ENCODE measurements at places on chromosomes 7 and 10. TPM values are rescaled to one million over a fixed set of nuclear protein-coding genes. Genes with fewer than 3 reads are reported as not detected.

The TMEM196 gene
- total RNA-seq = not detected

The SUMF2 gene
- 103 TPM for total RNA-seq

The ADAM8 gene
- 5.7 TPM for total RNA-seq

The PRSS1 gene
- 41.2 TPM for total RNA-seq

The NPC1L1 gene
- total RNA-seq = 0.10 TPM

DNA sequence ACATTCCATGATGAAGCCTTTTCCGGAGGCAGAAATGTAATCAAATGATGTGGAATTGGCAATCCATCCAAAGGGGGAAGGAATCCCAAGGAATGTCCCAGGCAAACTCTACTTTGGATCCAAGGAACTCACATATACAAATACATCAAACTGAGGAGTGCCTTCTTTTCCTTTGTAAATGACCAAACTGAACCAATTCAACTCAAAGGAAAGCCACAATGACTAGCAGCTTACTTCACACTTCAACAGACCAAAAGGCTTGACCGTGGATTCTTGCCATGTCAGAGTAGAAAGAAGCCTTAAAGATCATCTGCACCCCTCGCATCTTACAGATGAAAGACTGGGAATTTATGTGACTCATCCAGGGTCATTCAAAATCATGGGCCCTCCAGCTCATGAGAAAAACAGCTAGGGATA, 79.7 kb upstream of the MACROH2A2 start:
- no peak overlapping the region for H3K4me3 ChIP-seq
- H3K27ac ChIP-seq = no peak overlapping the region
- no peaks in the 10 kb centered on the region for H3K36me3 ChIP-seq
- DNase-seq = no peak
- no peaks in the 10 kb centered on the region for H3K27me3 ChIP-seq

DNA sequence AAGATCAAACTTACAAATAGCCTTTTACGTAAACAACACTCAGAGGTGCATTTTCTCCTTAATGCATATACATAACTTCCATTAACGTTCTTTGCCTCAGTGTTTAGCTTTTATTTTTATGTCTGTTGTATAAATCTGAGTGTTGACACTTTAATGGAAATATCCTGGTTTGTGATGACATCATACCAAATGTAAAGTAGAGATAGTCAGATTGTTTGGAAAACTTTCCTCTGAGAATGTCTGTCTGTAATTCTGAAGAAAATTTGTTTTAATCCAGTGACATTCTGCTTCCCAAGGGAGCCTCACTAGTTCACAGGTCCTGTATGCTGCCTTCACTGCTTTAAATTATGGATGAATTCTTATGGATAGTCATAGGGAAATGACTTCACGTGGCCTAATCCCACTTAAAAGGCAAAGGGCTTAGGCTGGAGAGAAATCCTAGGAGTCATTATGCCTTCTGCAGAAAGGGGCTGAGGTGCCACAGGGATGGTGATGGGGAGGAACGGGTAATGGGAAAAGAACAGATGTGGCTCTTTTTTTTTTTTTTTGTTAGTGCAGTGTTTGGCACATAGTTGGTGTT, 93.2 kb downstream of the DNAJB9 start:
- H3K4me1 ChIP-seq = no peaks in the 10 kb centered on the region
- no peaks in the 10 kb centered on the region for H3K27me3 ChIP-seq
- no peak for DNase-seq

- no peaks in the 10 kb centered on the region for H3K4me1 ChIP-seq
- no peak overlapping the region for H3K4me3 ChIP-seq
- H3K36me3 ChIP-seq = no peaks in the 10 kb centered on the region
- H3K27ac ChIP-seq = no peak overlapping the region
- no peaks in the 10 kb centered on the region for H3K27me3 ChIP-seq
Measured at GRCh38 chr10:4355350-4355749, 470.7 kb upstream of the AKR1E2 start.

GRCh38 chr7:135386776-135387175, 123.1 kb downstream of the CNOT4 start:
- no peak overlapping the region for H3K27ac ChIP-seq
- no peak for DNase-seq

- no peaks in the 10 kb centered on the region for H3K4me1 ChIP-seq
- H3K27me3 ChIP-seq = no peaks in the 10 kb centered on the region
- no peaks in the 10 kb centered on the region for H3K36me3 ChIP-seq
- no peak for DNase-seq
- H3K4me3 ChIP-seq = no peak overlapping the region
Measured at GRCh38 chr10:11638055-11638698, 26.7 kb upstream of the USP6NL start.

DNA sequence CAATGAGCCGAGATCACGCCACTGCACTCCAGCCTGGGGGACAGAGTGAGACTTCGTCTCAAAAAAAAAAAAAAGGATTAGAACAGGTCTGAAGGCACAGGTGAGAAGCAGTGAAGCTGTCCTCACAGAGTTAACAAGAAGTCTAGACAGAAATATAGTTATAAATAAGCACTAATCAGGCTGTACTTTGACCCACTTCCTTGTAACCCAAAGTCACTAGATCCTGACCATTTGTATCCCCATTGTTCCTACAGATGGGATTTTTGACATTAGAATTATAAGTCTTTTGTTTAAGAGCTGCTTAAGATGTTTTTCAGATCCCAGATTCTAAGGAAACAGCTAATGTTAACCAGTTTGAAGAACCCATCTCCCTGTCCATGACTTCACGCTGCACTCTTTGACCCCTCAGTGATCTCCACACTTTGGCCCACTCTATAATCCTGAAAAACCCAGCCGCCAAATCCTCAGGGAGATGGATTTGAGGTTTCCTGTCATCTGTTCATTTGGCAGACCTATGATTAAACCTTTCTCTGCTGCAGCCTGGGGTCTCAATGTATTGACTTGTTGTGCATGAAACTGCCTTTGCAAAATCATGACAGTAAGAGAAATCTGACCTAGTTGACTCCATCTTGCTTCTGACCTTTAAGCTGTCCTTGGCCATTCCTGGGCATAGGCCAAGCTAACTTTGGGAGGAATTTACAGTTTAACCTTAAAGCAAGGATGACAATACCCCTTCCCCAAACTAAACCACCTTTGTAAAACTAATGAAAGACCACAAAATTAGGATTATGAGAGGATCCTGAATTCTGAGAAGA, 11.4 kb downstream of the SSMEM1 start:
- H3K4me1 ChIP-seq = no peaks in the 10 kb centered on the region
- DNase-seq = no peak
- H3K36me3 ChIP-seq = no peaks in the 10 kb centered on the region
- H3K4me3 ChIP-seq = no peak overlapping the region
- H3K27ac ChIP-seq = no peak overlapping the region

DNA sequence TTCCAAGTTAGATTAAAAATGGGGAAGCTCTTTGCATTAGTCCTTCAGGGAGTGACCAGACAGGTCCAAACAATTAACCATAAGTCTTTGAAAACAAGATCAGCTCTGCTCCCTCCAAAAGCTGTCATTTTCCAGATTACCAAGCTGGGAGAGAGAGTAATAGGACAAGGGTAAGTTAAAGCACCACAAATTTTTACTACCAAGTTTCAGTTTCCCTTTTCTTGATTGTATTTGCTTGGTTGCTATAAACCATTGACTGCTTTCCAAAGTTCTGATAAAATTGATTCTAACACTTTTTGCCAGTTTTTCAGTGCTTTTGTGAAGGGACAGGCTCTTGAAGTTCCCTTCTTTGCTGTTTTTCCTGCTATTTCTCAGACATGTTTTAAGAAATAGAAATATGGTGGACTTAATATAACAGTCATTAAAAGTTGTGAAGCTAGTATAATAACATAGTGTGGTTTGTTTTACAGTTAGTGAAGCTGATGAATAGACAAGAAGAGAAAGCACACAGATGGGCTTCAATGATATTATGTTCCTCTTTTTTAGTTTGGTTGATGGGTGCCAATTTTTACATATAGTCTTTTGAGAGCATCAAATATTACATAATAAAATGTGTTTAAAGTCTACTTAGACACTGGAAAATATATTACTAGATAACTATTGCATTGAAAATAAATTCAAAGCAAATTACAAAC, 40.0 kb upstream of the ZNF365 start:
- H3K36me3 ChIP-seq = no peaks in the 10 kb centered on the region
- no peak overlapping the region for H3K27ac ChIP-seq
- DNase-seq = no peak
- no peaks in the 10 kb centered on the region for H3K4me1 ChIP-seq
- H3K4me3 ChIP-seq = no peak overlapping the region

- H3K36me3 ChIP-seq = no peaks in the 10 kb centered on the region
- no peaks in the 10 kb centered on the region for H3K4me1 ChIP-seq
- H3K27me3 ChIP-seq = no peaks in the 10 kb centered on the region
- H3K4me3 ChIP-seq = no peak overlapping the region
Measured at GRCh38 chr10:105291571-105291970, 650.5 kb downstream of the SORCS3 start.

- H3K4me3 ChIP-seq = no peak overlapping the region
- DNase-seq = no peak
- H3K36me3 ChIP-seq = no peaks in the 10 kb centered on the region
- no peaks in the 10 kb centered on the region for H3K27me3 ChIP-seq
- H3K27ac ChIP-seq = no peak overlapping the region
- no peaks in the 10 kb centered on the region for H3K4me1 ChIP-seq
Measured at GRCh38 chr7:135263321-135263970, 29.8 kb downstream of the STRA8 start.

- DNase-seq = no peak
- H3K4me1 ChIP-seq = no peaks in the 10 kb centered on the region
- H3K27ac ChIP-seq = no peak overlapping the region
- no peaks in the 10 kb centered on the region for H3K36me3 ChIP-seq
- H3K4me3 ChIP-seq = no peak overlapping the region
Measured at GRCh38 chr7:156780724-156781455, 112.1 kb downstream of the LMBR1 start.

Data from colonic mucosa (tissue), 4 donors.